H1 (cell line): ENCODE measurements at places on chromosomes 2 and 18.

GRCh38 chr2:97844311-97844859, 131.0 kb downstream of the ZAP70 start:
- no peak for DNase-seq

DNA sequence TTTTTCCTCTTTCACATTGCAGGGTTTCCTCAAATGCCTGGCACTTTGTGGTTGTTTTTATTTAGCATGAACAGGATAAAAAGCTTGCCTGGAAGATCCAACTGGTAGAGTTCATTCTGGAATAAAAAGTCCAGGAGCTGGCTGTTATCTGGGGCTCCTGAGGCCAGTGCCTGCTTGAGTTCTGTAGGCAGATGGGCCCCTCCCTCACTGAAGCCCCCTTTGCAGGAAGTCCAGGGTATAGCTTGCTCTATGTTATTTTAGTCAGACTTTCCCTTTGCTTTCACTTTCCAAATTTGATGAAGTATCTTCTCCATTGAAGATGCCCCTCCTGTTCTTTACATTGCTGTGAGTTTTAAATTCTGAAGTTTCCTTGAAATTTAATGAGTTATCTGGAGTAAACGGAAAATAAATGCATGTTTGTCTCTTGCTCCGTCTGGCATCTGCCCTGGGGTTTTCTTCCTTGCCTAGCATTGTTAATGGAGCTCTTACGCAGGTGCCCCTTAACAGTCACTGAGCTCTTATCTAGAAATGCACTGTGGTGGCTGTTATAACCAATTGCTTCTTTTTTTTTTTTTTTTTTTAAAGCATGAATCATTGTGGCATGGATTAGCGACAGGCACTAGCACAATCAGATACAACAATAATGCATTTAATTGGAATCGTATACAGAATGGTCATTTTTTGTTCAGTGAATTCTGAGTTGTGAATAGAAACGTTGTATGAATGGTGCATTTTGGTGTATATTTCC, 27.0 kb upstream of the LPIN1 start:
- DNase-seq, result no peak

DNA sequence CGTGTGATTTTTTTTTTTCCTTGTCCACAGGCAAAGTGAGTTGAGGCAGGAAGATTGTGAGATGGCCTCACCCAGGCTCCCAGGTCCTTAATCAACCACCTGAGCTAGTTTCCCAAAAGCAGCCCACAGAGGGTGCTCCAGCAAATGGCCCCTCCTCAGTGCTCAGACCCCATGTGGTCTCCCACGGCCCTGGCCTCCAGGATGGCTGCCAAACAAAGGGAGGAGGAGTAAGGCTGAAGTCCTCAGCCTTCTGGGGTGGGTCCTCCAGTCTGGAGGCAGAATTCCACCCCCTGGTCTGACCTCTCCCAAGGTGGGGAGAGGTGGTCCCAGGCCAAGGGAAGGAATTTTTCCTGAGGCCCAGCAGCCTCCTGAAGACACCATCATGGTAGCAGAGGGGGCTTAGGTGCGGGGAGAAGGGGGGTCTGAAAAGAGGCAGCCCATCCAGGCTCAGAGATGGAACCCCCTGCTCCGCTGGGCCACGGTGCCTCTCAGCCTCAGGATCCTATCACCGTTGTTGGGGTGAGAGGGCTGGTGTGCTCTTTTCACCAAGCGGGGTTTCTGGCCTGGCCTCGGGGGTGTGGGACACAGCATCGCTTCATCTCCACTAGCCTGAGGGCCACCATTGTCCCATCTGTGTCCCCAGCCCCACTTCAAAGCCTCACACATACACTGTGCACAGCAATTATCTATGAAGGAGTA, 2.3 kb downstream of the NGEF start:
- no peak for DNase-seq

GRCh38 chr2:215870986-215871385, 142.4 kb downstream of the MREG start:
- peak; percentile 67 for DNase-seq

- no peak for DNase-seq
These were observed 338.3 kb downstream of the ALK start for GRCh38 chr2:29583104-29583503.

- no peak for DNase-seq
These were observed 314.4 kb downstream of the MTX2 start for GRCh38 chr2:176583607-176584006.

- DNase-seq, result no peak
These were observed 54.6 kb downstream of the LAMA3 start for GRCh38 chr18:23743733-23744333.

DNA sequence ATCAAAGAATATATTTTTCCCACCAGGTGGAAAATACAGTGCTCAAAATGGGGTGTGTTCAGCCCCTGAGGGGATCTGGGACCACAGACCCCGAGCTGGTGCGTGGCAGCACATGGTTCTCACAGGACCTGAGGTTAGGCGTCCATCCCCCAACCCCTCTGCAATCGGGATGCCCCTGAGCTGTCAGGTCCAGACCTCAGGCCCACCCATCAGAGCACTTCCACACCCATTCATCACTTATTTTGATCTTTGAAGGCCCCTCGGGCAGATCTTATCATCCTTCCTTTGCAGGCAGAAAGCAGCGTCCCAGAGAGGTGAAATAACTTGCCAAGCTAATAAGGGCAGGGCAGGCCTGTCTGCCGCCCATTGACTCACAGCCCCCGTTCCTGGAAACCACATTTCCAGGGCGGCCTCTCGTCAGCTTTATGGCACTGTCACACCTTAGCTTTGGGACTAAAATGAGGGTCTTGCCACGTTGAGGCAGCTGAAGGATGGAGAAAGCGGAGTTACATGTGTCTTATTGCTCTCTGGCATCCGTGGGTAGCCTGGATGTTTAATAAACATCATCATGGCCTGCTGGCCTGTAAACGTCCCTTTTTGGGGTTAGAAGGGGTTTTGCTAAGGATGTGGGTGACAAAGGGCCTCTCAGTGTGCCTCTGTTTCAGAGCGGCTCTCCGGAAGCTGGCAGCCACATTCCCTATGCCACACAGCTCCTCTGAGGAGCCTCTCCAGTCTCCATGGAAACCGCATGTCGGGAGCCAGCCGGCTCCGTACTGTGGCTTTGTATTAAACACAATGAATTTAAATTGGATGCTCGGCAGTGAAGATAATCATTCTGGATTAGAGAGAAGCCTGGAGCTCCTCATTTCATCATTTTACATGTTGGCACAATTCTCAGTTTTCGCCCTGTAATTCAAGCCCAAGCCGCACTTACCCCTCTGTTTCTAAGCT, 58.3 kb upstream of the MAPRE3 start:
- peak; percentile 62 for DNase-seq

GRCh38 chr2:74759986-74760385, 73.9 kb upstream of the HK2 start:
- no peak for DNase-seq

GRCh38 chr2:74708883-74709282, 54.8 kb downstream of the SEMA4F start:
- DNase-seq, result no peak

DNA sequence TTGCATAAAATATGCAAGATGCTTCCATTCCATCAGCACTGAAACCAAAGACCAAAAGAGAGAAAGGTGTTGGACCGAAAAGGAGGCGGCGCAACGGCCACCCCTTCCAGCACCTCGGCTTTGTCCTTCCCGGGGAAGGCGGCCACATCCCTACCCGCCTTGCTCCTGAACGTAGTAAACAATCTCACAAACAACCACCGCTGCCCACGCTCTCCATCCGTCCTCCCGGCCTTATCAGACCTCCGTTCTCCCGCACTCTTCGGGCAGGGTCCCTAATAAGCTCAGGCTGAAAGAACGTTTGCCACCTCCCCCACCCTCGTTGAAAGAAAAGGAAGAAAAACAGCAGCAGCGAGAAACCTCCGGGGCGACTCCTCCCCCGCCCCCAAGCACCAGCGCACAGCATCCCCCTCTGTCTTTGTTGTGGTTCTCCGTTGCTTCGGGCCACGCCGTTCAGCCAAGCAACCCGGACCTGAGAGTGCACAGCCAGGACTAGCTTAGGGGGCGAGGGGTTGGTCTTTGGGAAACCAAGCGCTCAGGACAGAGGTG, 4.4 kb downstream of the EVX2 start:
- peak; percentile 63 for DNase-seq

GRCh38 chr2:79855264-79856006, 342.6 kb downstream of the CTNNA2 start:
- peak; percentile 33 for DNase-seq

- no peak for DNase-seq
These were observed 87.0 kb downstream of the CERS6 start for GRCh38 chr2:168543037-168543436.

DNA sequence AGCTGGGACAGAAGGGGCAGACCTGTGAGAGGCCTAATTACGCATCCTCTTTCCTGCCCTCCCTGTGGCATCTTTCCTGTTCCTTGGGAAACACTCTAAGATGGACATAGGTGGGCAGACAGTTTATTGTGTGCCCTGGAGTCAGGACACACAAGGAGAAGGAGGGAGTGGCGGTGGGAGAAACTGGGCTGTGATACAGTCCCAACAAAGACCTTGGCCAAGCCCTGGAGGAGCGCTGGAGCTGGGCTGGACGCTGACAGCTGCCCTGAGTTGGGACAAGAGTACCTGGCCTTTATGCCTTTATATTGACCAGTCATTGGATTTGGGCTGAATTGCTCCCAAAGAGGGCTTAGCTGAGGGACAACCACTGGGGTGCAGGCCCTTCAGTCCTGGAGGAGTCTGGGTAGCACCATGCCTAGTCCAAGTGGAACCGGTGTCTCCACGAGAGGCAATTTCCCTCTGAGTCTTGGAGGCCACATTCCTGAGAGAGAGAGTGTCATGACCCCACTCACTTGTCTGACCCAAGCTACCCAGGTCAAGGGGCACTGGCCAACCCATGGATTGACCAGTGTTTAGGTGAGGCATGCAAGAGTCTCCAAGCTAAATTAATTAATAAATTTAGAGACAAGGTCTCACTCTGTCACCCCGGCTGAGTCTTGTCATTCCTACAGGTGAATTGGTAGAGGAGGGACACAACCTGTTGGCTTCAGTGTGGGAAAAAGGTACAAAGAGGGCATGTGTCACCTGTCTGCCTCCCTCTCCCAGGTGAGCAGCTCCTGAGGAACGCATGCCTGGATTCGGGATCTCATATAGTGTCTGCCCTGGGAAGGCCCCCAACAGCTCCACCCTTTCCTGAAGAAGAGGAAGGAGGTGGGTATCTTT, 107.1 kb upstream of the ST3GAL5 start:
- DNase-seq, result no peak

DNA sequence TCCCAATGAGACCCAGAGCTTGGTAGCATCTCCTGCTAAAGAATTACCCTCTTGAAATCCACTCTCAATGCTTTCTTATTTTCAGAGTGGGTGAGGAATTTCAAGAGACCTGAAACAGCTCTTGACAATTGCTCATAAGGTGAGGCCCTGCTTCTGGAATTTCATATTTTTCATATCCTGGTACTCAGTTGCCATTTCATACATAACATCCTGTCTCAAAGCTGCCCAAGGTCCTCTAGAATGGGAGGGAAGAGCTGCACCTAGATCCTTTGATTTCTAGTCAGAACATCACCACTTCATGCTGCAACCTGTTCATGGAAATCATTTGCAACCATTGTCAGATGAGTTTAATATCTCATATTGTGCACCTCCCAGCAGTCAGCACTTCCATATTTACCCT, 404.8 kb upstream of the GALNT5 start:
- DNase-seq, result no peak
